Activated CD4-positive, alpha-beta T cell treated with anti-CD3 and anti-CD28 coated beads for 36 hours (primary cell): ENCODE measurements at places on chromosomes 16 and 17. TPM values are rescaled to one million over a fixed set of nuclear protein-coding genes. Genes with fewer than 3 reads are reported as not detected.

KRTAP1-1 gene
- not detected for total RNA-seq

SKAP1 gene
- total RNA-seq = 76.1 TPM

- DNase-seq = peak; percentile 74
Measured at GRCh38 chr16:1706386-1707192, 594 bp downstream of the MAPK8IP3 start.

ZDHHC7 gene
- total RNA-seq = 27.8 TPM

SEPTIN1 gene
- total RNA-seq = 159 TPM

GPR139 gene
- total RNA-seq = not detected

DNA sequence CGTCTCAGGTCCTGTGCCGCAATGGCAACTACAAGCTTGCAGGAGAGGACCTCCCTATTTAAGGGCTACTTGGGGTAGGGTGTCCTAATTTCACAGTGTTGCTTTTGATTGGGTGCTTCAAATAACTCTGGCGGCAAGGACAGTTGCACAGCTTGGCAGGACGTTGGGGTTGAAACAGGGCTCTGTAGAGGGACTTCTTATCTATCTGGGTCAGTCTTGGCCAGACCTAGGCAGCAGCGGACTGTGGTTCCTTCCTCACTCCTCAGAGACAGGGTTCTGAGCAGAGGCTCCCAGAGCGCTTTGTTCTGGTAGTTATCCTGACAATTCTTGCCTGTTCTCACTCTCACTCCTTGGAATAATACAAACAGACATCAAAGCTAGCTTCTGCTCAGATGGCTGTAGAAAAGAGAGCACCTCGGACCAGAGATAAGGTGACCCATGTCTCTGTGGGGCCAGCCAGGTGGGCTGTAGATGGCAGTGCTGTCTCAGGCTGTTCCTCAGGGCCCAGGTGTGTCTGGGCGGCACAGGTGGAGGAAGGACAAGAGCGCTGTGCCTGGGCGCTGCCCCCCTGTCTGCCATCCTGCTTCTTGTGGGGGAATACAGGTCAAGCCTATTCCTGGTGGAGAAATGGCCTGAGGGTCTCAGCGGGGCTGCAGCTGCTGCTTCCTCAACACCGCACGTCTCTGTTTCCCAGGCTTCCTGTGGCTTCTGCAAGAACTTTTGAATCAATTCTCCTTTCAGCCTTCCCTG is 61.0 kb downstream of the PLD6 start:
- no peak for DNase-seq

DNA sequence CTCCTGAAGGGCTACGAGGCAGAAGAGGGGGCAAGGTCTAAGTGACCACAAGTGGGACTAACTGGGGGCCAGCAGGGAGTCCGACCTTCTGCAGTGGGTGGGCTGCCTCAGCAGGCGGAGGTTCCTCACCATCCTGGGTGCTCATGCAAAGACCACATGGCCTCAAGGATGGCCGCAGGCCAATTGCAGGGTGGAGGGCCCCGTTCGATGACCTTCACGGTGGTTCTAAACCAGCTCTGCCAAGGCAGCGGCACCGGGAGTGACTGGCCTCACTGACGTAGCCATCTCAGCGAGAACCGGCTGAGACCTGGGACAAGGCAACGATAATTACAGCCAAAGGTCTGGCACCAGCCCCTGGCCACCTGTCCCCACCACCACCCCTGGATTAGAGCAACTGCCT is 5.7 kb downstream of the SMIM5 start:
- DNase-seq = no peak

- no peak for DNase-seq
Measured at GRCh38 chr17:79473111-79473875, 137.6 kb downstream of the RBFOX3 start.

DNA sequence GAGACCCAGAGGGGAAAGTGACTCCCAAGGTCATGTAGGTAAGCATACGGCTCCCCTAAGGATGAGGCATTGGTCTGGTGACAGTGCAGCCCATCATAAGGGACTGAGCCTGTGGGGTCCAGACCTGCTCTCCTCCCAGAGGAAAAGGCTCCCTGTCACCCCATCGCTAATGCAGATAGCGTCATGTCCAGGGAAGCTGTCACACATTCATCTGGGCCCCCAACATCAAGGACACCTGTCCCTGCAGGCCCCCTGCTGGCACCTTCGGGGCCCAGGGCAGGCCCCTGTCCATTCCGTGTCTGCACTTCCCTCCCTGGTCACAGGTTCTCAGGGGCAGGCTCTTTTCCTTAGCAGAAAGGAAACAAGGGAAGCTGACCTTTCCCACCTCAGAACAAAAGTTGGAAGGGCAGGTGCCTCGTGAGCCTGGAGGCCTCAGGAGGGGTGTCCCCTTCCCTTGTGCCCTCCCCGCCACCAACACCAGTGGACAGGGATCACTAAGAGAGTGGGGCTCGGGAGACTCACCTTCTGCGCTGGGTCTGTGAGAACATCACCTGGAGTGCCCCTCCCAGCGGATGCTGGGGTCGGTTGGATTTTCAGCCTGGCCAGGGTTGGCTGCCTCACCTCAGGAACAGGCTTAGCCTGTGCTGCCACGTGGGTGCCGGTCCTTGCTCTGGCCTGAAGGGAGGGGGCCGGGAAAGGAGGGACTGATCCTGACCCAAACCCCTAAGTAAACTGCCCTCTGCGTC is 17.3 kb upstream of the LASP1NB start:
- no peak for DNase-seq

TCAP gene
- total RNA-seq = 0.95 TPM

IST1 gene
- total RNA-seq = 170 TPM

DNA sequence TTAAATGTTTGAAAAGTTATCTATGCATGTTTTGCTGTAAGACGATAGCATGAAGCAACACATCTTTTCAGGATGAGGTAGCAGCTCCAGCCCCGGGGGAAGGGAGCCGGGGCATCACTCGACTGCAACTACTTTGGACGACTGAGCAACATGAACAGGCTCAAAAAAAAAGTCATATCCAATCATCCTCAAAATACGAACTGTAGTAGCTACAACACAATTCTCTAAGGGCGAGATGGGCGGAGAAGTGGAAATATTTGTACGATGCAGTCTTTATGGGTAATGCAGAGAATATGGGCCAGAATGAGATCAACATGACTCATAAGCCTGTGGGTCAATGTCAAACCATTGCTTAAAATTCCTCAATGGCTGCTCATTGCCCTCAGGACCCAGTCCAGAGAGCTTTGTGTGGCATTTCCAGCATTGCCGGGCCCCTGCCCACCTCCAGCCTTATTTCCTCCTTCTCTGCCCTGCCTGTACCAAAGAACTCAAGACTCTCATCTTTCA is 17.7 kb upstream of the SMURF2 start:
- DNase-seq = no peak

GRCh38 chr16:10852948-10853347 is 24.1 kb upstream of the CIITA start:
- DNase-seq = no peak

- no peak for DNase-seq
Measured at GRCh38 chr16:3698941-3699340, 18.4 kb downstream of the TRAP1 start.

ERCC4 gene
- 11.5 TPM for total RNA-seq
